Pulmonary artery endothelial cell (primary cell): ENCODE measurements at places on chromosomes 5 and 9. TPM values are rescaled to one million over a fixed set of nuclear protein-coding genes. Genes with fewer than 3 reads are reported as not detected.

DNA sequence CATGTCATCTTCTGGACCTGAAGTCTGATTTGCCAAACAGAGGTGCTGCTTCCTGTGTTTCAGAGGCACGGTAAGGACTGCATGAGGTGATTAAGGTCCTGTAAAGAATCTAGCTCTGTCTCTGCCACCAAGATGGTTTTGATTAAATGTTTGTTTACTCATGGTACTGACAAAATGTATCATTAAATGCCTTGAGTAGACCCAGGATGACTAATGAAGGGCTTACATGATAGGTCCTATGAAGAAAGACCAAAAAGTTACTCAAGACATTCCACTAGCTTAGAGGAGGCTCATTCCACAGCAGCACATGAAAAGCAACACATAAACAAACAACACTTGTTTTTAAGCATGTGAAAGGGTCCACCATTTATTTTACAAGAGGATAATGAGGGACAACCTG, 100.9 kb downstream of the BOD1 start:
- DNase-seq, result no peak

DNA sequence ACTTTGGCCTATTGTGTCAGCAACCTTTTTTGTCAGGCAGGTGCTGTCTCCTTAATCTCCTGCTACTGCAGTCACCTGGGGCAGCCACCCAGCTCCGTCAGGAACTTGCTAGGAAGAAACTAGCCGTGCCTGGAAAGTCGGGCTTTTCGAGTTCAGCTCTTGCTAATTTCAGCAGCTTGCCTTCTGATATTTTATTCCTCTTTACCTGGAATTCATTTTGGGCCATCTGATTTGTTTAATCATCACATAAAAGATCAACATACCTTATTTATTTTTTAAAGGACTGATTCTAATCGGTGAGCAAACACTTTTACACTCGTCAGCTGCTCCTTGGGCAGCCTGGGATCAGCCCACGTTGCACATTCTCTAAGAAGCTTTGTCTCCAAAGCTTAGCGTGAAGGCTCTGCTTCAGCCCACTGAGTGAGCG, 42.2 kb downstream of the PRLR start:
- no peak for DNase-seq

Gene ACSL6
- total RNA-seq, result not detected in 2 replicates

- DNase-seq, result no peak
Observed at GRCh38 chr5:128538000-128538249, at the start of gene FBN2. Gene FBN2 (minus strand): TSS chr5:128538245. CDS start chr5:128537603, 642 bp downstream.

Gene PCDHB9
- 0.04 and 0.07 TPM in 2 replicates for total RNA-seq

- no peak for DNase-seq
Observed at GRCh38 chr5:140549237-140550144, 2.0 kb downstream of the EIF4EBP3 start.

Gene HAVCR1
- not detected in 2 replicates for total RNA-seq

Gene SPOCK1
- total RNA-seq, result 70.3 and 324 TPM in 2 replicates

DNA sequence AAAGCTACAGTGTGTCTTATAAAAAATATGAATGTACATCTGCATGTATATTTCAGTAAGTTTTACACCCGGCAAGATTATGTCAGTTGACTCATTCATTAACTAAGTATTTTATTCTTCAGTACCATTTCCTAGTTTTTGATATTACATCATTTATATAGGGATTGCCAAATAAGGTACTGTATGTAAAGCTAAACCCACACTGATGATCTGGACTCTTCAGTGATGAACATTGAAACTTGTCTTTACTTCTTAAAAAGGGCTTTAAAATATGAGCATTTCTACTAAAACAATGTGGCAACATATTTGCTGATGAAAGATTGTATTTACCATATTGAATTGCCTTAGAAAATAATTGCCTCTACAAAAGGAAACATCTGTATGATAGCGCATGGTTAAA, 151.8 kb upstream of the TLX3 start:
- no peak for DNase-seq
